EH (cell line): ENCODE measurements at places on chromosomes 6 and 20.

DNA sequence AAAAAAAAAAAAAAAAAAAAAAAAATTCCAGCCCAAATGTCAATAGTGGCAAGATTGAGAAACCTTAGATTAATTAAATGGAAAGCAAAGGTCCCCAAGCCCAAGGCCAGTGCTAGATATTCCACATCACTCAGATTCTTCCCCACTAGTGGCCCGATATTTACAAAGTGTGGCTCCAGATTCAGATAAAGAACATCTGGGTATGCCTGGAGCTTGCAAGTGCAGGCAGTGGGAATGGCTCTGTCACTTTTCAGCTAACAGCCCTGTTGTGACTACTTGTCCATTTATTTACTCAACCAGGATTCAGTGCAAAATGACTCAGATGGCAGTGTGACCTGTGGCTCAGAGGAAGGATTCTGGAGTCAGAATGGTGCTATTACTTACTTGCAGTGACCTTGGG is 8.2 kb upstream of the KCNB1 start:
- no peak for DNase-seq

DNA sequence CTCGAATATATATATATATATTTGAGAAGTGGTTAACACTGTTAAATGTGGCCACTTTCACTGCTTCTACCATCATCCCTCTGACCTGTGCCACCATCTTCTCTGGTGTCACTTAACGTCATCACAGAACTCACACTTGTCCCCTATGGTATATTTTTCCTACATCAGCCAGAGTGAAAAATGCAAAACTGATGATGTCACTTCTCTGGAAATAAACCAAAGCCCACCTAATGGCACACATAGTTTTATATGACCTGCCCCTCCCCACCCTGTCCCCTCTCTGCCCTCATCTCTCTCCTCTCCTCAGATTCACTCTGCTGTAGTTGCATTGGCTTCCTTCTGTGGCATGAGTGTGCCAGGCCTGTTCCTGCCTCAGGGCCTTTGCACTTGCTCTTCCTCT is 63.9 kb upstream of the IFNGR1 start:
- DNase-seq = no peak

GRCh38 chr20:33373735-33374605 is 27.3 kb downstream of the CDK5RAP1 start:
- DNase-seq = peak; percentile 83

DNA sequence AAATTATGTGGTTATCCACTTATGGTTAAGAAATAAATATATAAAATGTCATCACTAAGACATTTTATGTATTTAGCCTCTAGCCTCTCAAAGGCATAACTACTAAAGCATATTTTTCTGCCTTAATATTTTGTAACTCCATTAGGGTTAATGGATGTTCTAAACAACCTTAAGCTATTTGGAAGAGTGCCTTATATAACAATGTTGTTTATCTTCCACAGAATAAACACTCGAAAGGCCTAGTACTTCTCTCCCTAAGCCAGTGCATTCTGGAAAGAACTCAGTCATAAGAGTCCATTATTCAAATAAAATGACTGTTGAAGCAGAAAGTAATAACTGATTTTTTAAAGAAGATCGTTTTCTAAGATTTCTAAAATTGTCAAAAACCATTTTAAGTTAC is 15.0 kb upstream of the PRIM2 start:
- DNase-seq = peak; percentile 32

DNA sequence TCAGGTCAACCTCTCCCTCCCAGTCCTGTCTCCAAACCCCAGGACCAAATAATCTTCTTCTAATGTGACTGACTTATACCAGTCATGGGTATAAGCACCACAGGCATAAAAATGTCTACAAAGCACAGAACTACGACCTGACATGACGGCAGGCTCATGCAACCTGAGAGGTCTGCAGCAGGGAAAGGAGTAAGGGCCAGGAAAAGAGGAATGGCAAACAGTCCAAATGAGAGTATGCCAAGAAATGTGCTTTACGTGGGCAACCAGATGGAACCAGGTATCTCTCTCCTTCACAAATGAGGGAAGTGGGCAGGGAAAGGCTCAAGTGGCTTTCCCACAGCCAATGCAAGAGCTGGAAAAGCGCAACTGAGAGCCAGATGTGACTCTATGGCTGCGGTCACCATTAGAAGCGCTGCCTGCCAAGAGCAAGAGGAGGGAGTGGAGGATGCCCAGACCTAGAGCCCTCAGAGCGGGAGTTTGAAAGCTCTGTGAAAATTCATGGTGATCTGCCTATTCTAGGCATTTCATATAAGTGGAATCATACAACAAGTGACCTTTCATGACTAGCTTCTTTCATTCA is 6.0 kb downstream of the APMAP start:
- no peak for DNase-seq
